Karpas-422 (cell line): ENCODE measurements at places on chromosomes 4 and X.

DNA sequence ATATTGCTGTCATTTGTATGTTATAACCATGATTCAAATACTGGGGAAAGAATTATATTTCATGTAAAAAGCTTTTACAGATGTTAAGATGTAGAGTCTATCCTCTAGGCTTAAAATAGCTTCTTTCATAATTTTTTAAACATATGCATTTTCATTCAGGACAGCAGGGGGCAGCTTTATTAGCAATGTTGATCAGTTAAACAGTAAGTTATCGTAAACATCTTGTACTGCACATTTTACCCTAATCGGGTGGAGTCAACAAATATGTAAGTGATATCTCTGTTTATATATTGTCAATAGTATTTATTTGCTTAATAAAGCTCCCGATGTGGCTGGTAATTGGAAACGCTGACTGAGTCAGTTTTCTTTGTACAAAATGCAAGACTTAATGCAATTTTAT lies 142.5 kb upstream of the MED14 start:
- DNase-seq = peak; percentile 61

DNA sequence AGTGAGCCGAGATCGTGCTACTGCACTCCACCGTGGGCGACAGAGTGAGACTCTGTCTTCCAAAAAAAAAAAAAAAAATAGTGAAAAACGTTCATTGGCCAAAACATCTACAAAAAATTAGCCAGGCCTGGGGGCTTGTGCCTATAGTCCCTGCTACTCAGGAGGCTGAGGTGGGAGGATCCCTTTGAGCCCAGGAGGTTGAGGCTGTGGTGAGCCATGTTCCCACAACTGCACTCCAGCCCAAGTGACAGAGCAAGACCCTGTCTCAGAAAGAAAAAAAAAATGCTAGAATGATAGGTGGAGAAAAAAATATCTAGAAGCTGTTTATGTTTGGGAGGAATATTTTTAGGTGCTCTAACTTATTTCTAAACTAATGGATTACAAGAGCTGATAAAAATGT lies 14.9 kb downstream of the SPRY1 start:
- peak; percentile 0 for DNase-seq

DNA sequence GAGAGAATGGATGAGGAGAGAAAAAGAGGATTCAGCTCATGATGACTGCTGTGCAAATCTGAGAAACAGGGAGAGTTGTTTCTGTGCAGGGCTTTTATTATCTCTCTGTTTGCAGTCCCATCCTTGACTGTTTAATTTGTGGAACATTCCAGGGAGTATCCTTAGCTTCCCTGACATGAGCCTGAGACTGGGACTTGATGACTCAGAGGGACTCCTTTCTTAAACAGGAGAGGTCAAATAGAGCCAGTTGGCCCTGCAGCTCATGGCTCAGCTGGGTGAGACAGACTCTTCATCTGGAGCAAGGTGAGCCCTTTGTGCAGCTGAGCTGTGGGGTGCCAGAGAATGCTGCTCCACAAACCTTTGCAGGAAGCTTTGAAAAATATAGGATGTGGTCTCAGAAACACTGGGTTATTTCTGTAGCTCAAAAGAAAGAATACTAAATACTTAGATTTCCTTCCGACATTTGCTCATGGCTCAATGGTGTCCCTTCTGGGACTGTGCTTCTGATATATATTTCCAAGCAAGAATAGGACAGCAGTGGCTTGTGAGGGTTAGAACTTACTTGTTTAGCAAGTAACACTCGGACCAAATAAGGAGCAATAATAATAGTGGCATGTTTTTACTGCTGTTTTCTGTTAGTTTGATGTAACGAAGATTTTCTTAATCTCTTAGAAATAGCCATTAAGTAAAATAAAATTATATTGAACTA lies 14.5 kb downstream of the ARHGAP24 start:
- DNase-seq = peak; percentile 54

DNA sequence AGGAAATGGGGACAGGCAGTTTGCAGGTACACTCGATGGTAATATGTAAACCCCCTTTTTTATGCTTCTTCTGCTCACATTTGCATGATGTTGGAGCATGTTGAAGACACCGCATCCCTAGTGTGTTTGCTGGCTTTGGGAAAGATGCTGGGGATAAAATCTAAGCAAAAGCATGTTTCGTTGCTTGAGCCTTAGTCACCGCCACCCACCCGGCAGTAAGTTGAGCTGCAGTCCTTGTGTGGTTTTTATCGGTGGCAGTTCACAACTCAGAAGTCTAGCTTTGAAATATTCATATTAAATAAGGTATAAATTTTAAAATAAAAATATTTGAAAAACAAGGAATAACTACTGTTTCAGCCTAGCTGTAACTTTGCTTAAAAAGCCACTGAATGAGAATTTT lies 21.7 kb upstream of the MND1 start:
- DNase-seq = no peak

GRCh38 chr4:153257151-153257620 lies 52.9 kb downstream of the TRIM2 start:
- DNase-seq = no peak

DNA sequence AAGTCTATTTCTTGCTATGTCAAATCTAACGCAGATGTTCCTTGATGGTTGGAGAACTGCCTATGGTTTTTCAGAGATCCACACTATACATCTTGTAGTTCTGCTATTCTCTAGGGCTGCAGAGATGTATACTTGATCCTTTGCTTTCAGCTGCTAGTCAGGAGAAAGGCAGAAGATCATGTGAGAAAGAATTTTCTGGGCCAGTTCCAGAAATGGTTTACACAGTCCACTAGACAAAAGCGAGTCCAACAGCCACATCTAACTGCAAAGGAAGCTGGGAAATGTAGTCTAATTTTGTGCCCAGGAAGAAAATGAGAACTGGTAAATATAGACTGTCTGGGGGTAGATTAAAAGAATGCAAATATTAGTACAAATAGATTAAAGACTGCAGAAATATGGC lies 394.3 kb upstream of the SLIT2 start:
- DNase-seq = no peak

DNA sequence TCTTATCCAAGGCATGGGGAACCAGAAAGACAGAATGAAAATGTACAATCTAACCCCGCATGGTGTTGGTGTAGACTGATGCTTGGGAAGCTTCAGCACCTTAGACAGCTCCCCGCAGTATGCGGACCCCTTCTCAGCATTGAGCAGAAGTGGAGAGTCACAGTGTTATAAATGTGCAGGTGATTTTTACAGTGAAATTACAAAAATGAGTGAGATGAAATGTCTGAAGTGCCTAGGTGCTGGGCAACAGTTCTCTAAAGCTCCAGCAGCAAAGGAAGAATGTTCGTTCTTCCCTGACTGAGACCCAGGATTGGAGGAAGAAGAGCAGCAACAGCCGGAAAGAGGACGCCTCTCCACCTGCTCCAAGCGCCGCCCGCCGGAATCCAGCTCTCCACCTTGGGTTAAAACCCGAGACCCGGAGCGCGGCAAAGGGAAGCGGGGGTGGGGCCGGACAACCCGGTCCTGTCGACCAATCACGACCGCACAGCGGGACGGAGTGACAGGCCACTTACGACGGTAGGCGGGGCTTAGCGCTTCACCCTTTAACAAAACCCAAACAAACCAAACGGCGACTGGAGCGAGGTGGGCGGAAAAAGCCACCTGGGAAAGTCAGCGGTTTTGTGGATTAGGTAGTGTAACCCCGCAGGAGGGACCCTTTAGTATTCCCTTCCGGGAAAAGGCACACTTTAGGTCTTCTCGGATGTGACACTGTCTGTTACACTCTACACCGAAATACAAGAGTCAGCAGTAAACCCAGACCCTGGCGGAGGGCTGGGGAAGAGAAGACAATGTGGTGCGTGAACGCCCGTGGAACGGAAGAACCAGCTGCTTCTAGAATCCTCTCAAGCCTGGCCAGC lies at the start of gene GLRA3:
Gene GLRA3, minus strand, starts transcription at position 403 of the 857 bp plus-strand sequence. CDS start 436 bp downstream, outside the sequence.
- DNase-seq = no peak

DNA sequence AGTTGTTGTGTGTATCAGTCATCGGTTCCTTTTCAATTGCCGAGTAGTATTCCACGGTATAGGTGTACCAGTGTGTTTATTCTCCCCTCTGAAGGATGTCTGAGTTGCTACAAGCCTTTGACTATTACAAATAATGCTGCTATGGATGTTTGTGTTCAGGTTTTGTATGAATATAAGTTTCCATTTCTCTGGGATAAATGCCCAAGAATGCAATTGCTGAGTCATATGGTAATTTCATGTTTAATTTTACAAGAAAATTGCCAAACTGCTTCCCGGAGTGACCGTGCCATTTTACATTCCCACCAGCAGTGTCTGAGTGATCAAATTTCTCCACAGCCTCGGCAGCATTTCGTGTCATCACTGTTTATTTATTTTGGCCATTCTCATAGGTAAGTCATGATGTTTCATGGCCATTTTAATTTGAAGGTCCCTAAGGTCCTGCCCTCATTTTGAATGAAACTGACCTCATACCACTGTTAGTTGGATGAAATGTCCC lies 73.9 kb downstream of the IRF2 start:
- DNase-seq = no peak

DNA sequence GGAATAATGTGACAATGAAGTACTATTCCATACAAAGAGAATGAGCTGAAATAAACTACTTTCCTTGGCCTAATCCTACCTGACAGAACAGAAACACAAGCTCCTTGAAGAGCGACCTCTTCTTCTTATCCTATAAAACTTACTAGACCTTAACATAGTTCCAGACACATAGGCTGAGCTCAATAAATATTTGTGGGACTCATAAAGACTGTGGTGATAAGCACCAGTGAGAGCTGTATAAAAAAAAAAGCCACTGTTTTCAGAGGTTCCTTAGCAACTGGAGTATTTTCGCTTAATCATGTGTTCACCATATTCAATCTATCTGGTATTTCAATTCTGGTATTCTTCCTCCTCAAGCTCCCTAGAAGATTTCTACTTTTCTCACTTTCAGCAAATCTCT lies 1129.6 kb downstream of the STPG2 start:
- no peak for DNase-seq

- DNase-seq = no peak
Observed at GRCh38 chr4:4791299-4792111, 68.0 kb upstream of the MSX1 start.

GRCh38 chrX:21949689-21950088 lies 9.2 kb downstream of the SMS start:
- DNase-seq = no peak

DNA sequence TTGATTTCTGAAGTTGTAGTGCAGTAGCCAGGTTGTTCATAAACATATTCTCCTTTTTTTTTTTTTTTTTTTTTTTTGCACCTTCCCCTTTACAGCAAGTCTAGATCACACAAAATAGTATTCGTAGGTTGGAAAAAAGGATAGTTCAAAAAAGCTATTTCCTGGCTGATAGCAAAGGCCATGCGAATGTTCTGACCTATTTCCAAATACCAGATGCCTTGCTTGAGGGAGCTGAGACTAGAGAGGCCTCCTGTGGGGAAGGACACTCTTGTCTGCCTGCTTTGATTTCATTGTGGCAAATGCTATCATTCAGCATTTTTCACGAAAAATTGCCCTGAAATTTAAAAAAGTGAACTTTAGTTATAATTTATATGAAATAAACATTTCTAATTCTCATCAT lies 111.4 kb downstream of the MAD2L1 start:
- DNase-seq = no peak

DNA sequence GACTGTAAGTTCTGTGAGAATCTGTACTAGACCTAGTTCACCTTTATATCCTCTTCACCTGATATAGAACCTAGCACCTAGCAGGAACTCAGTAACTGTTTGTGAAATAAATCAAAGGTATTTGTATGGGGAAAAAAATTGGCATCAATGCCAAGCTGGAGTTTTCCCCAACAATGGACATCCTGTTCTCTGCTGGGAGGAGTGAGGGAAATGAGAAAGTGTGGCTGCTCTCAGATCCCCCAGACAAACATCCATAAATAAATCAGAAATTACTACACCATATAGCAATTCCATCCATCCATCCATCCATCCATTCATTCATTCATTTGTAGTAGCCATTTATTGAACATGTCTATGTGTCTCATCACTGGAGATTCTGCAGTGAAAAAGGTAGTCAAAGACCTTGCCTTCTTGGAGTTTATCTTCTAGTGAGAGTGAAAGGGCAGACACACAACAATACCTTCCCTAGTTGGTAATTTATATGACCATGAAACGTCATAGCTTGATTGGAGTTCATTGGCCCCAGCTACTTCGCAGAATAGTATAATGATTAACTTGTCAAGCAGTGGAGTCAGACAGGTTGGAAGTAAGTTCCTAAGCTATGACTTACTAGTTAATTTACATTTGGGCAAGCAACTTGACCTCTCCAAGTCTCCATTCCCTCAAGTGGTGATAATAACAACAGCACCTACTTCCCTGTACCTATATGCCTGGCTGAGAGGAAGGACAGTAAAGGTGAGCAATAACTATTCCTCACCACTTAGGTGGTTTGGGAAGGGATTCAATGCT lies 98.7 kb upstream of the KIT start:
- DNase-seq = no peak

DNA sequence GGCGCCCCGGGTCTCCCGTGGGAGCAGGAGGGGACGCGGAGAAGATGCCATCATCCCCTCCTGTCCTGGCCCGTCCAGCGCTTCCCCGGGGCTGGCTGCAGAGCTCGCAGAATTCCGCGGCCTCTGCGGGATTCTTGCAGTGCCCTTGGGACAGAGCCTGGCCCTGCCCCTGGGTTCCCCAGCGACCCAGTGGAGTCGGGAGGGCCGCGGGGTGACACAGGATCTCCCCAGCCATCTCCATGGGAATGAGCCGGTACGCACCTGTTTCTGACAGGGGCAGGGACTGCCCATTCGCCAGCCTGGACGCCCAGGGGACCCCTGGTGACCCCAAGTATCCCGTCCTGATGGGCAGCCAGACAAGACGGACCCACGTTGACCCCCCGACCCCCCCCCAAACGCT lies 482 bp downstream of the FAM9C start:
- DNase-seq = no peak

DNA sequence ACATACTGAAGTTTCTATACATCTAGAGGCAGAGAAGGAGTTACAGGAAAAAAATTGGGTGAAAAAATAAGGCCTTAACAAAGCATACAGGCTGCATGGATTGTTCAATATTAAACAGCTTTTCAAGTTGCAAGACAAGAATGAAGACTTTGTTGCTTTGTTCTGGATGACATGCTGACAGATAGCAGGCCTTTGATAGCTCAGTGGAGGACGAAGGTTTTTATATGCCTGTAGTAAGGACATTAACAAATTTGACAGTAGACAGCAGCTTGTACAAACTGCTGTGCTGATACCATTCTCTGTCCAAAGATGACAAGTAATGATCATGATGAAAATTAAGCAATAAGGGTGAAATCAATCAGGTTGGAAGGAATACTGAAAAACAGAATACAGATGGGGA lies 309.9 kb downstream of the NKX6-1 start:
- DNase-seq = no peak
